ENCODE measurements at places on chromosomes 7 and 10.

DNA sequence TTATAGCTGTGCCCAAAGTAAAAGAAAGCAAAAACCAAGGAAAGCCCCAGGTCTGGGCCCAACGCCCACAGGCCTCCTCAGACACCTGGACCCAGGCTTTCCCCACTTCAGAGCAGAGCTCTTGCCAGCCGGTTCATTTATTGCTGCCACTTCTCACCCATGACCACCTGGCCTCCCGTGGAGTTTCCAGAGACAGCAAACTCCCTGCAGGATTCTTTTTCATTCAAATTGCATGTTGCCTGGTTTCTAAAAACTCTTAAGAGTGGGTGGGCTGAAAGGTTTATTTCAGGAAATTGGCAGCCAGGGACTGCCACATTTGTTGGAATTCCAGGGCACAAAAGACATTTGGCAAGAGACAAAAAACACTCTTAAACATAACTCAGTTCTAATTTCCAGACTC is 4.7 kb downstream of the VOPP1 start:
- DNase-seq = no peak

- no peak for DNase-seq
Observed at GRCh38 chr7:128714701-128715495, 24.3 kb upstream of the CALU start.

GRCh38 chr10:49274886-49275285 is 24.1 kb upstream of the C10orf71 start:
- DNase-seq = no peak

GRCh38 chr10:101225846-101226421 is 3.3 kb downstream of the LBX1 start:
- DNase-seq = no peak

Measured in CD4-positive, alpha-beta T cell treated with Interleukin-6 at 100 ng/mL for 8 hours (primary cell).